Stromal cell of bone marrow (primary cell): ENCODE measurements at places on chromosomes 7 and 10.

DNA sequence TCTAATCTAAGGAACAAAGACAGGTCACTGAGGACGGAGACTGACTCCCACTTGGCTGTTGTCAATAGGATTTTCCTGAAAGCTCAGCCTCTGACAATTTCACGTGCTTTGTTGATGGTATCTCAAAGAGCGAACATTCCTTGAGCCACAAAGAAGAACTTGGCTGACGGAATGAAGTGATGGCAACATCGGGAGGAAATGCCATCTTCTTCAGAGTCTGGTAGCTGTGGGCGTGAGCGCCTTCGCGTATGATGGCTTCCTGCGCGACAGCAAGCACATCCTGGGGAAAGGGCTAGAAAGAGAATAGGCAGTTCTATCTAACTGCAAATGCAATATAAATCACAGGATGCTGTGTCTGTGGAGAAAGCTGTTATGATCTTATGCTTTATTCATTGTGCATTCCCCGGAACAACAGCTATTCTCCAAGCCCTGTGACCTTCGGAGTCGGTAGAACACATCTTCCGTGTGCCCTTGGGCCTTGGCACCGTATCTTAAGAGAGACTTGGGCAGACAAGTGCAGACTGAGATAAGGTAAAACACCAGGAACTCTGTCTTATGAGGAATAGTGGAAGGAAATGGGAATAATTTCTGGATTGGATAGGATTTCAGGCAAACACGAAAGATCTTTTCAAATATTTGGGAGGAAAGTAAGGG is 19.6 kb upstream of the GTPBP4 start:
- no peak for DNase-seq

DNA sequence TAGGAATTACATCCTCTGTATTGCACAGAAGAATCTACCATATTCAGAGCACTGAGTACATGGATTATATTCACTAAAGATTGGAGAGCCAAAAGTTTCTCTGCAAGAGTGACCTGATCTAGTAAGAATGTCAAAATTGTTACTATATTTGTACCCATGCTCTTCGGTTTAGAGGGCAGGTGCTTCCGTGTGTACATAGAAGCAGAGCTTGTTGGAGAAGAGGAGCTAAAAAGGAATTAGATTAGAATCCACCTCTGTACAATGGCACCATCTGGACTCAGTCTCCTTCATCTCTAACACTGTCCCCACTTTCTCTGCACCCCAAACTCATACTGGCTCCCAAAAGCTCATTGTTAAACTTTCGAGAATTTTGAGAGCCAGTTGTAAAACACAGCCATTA is 8.3 kb downstream of the CALD1 start:
- no peak for DNase-seq

- DNase-seq: no peak
These were observed 78.3 kb upstream of the AOAH start for GRCh38 chr7:36802459-36803135.

DNA sequence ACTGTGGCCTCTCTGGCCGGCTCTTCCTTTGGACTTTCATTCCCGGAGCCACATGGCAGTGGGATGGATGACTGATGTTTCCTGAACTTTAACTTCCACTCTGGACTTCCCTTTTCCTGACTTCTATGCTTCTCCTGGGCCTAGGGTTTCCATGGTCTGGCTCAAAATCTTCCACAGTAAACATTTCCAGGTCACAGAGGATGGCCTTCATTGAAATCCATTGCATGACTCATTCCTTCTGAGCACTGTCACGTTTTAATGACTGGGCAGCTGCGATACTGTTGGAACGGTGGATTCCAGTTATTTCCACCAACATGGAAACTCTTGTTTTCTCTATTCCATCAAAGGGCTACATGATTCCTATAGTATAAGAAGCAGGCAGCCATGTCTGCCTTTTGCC is 24.4 kb upstream of the ZNF273 start:
- no peak for DNase-seq

DNA sequence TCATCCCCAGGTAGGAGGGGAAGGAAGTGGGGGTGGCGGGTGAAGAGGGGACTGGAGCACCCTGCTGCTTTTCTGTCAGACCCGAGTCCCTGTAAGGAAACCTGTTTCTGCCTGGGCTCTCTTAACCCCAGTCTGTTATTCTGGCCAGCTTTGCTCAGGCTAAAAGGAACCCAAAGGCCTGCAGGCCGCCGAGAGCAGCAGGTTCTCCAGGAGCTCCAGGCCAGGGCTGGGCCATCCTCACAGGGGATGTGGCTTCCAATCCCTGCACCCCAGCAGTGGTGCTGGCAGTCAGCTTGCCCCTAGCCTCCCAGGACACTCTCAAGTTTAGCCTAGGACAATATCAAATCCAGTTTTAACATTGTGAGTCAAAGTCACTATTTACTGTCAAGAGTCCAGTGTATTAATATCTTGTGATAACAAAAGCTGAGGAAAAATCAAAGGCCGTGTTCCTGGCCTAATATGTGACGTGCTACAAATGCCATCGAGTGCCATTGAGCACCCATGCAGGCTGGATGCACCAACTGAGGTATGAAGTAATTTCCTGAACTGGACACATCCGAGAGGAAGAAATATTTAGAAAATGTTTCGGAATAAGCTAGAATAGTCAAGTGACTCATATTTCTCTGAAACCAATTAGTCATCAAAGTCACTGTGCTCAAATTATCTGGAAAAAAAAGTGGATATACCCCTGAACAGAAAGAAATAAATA is 7.0 kb downstream of the PKD1L1 start:
- peak; percentile 43 for DNase-seq

- no peak for DNase-seq
These were observed 54.2 kb downstream of the TRIL start for GRCh38 chr7:28903730-28904577.
